Cerebellum (tissue), 4 donors: ENCODE measurements at places on chromosomes 2 and 18. TPM values are rescaled to one million over a fixed set of nuclear protein-coding genes. Genes with fewer than 3 reads are reported as not detected.

The FAM117B gene
- 29.9 TPM for total RNA-seq

The KIF5C gene
- total RNA-seq: 340 TPM

The BCL11A gene
- 128 TPM for total RNA-seq

The HMSD gene
- total RNA-seq: not detected

The ABHD1 gene
- total RNA-seq: 0.54 TPM
